ENCODE measurements at places on chromosomes 12 and 14.

- no peak for DNase-seq
- H3K4me3 ChIP-seq: no peak overlapping the region
- no peak overlapping the region for H3K27ac ChIP-seq
- H3K36me3 ChIP-seq: no peaks in the 10 kb centered on the region
- H3K4me1 ChIP-seq: peaks cover 29% of the 10 kb centered on the region
These were observed 2.3 kb downstream of the TBX5 start for GRCh38 chr12:114403690-114404066.

- H3K27ac ChIP-seq: no peak overlapping the region
- peaks cover 12% of the 10 kb centered on the region for H3K36me3 ChIP-seq
- H3K4me1 ChIP-seq: no peaks in the 10 kb centered on the region
- no peaks in the 10 kb centered on the region for H3K27me3 ChIP-seq
These were observed 77.0 kb downstream of the SEC23A start for GRCh38 chr14:39025810-39026627.

DNA sequence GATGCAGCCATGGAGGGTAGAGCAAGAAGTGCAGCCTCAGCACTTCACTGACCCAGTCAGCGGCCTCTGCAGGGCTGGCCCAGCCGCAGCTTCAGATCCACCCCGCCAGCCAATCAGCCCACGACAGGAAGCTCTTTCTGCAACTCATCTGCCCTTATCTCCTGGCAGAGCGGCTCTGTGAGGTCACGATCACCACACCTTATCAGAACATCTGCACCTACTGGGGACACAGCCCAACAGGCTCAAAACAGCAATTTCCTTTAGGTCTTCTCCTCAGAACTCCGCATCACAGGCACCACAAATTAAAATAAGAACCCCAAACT, 287.3 kb downstream of the BCL11B start:
- no peak for DNase-seq
- H3K27me3 ChIP-seq: no peaks in the 10 kb centered on the region
- H3K36me3 ChIP-seq: no peaks in the 10 kb centered on the region
- H3K27ac ChIP-seq: no peak overlapping the region
- H3K4me3 ChIP-seq: no peak overlapping the region

GRCh38 chr12:96205908-96206307, 11.7 kb downstream of the ELK3 start:
- DNase-seq: no peak
- H3K27ac ChIP-seq: no peak overlapping the region
- no peak overlapping the region for H3K4me3 ChIP-seq
